ENCODE measurements at places on chromosomes 5 and 9. TPM values are rescaled to one million over a fixed set of nuclear protein-coding genes. Genes with fewer than 3 reads are reported as not detected.

GRCh38 chr5:132822650-132823480, 7.6 kb downstream of the SHROOM1 start:
- H3K27ac ChIP-seq: no peak overlapping the region
- DNase-seq: no peak
- H3K36me3 ChIP-seq: no peaks in the 10 kb centered on the region
- H3K4me1 ChIP-seq: no peaks in the 10 kb centered on the region
- H3K27me3 ChIP-seq: no peaks in the 10 kb centered on the region

The CCIN gene
- not detected for total RNA-seq

The AUH gene
- total RNA-seq: 17.1 TPM

- H3K27me3 ChIP-seq: no peaks in the 10 kb centered on the region
- DNase-seq: no peak
- H3K27ac ChIP-seq: no peak overlapping the region
- H3K4me3 ChIP-seq: no peak overlapping the region
Measured at GRCh38 chr5:54234304-54234933, 76.0 kb downstream of the ARL15 start.

DNA sequence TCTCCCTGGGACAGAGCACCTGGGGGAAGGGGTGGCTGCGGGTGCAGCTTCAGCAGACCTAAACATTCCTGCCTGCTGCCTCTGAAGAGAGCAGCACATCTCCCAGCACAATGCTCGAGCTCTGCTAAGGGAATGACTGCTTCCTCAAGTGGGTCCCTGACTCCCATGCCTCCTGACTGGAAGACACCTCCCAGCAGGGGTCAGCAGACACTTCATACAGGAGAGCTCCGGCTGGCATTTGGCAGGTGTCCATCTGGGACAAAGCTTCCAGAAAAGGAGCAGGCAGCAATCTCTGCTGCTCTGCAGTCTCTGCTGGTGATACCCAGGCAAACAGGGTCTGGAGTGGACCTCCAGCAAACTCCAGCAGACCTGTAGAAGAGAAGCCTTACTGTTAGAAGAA, 77.2 kb downstream of the SLCO6A1 start:
- no peak overlapping the region for H3K4me3 ChIP-seq
- no peak overlapping the region for H3K27ac ChIP-seq
- no peaks in the 10 kb centered on the region for H3K36me3 ChIP-seq
- no peak for DNase-seq

GRCh38 chr9:124054582-124055227, 43.1 kb downstream of the LHX2 start:
- H3K4me1 ChIP-seq: no peaks in the 10 kb centered on the region
- H3K4me3 ChIP-seq: no peak overlapping the region
- H3K27me3 ChIP-seq: no peaks in the 10 kb centered on the region
- no peaks in the 10 kb centered on the region for H3K36me3 ChIP-seq
- H3K27ac ChIP-seq: no peak overlapping the region
- DNase-seq: no peak

DNA sequence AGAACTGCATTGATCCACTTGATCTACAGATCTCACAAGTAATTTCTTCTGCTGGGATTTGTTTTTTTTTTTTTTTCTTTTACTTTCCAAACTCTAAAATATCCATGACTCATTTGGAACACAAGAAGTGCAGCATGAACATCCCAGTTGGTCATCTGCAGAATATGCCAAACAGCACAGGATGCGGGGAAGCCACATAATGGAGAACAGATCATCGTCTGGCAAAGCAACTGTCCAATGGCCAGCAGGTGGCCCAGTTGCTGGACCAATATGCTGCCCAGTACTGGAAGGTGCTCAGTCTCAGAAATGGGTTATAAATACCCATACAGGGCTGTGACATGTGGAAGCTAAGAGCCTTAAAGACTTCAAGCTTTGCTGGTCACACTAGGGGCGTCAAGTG, 221.3 kb upstream of the TAS2R1 start:
- H3K27ac ChIP-seq: no peak overlapping the region
- no peaks in the 10 kb centered on the region for H3K27me3 ChIP-seq
- H3K36me3 ChIP-seq: no peaks in the 10 kb centered on the region
- DNase-seq: no peak
- H3K4me1 ChIP-seq: no peaks in the 10 kb centered on the region
- H3K4me3 ChIP-seq: no peak overlapping the region
